ENCODE measurements at places on chromosomes 5 and 9.

- no peak for DNase-seq
Measured at GRCh38 chr5:7772141-7772540, 78.8 kb downstream of the CFAP90 start.

DNA sequence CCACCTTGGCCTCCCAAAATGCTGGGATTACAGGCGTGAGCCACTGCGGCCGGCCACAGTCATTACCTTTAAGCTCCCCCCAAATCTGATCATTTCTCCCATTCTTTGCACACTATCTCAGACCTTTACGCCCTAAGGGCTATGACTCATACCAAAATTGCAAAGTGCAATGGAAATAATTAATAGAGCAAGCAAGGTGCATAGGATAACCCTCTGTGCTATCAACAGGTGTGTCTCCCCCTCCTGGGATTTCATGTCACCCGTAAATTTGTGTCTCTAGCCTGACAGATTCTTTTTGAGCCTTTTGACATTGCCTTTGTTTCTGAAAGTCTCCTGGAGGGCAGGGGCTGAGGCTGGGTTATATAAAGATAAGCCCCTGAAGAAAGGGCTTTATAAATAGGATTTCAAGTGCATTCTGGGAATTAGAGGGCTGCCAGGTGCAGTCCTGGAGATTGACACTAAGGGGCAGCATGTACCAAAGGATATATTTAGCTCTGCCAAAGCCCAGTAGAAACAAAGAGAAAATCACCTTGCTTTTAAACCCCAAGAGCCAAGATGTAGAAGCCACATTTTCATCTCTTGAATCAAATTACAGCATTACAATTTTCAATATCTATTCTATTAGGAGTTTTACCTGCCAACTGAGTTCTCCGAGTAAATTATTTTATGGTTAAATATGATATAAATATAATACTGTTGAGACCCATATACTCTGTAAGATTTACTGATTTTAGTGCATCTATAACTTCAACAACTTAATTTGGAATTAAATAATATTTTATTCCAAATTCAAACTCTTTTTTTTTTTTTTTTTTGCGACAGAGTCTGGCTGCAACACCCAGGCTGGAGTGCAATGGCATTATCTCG is 18.2 kb downstream of the S100Z start:
- DNase-seq = peak; percentile 67

- DNase-seq = no peak
Measured at GRCh38 chr9:12633016-12633765, 60.0 kb upstream of the TYRP1 start.

- DNase-seq = no peak
Measured at GRCh38 chr5:79173626-79174025, 62.0 kb downstream of the BHMT start.

DNA sequence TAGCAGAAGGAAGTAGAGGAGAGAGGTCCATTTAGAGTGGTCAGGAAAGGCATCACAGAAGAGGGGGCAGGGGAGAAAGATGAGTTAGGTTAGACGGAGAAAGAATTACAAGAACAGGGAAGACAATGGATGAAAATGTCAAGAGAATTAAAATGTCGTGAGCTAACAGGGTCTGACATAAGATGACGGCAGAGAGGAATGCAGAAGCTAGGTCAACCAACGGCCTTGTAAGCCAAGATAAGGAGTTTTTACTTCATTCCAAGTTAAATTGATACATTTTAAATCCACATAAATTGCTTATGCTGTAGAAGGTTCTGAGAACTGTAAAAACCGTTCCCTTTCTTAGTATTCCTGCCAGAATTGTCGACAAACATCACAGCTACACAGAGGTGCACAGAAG is 896.9 kb upstream of the DMAC1 start:
- no peak for DNase-seq

GRCh38 chr5:146836226-146836842 is 42.2 kb downstream of the PPP2R2B start:
- no peak for DNase-seq

DNA sequence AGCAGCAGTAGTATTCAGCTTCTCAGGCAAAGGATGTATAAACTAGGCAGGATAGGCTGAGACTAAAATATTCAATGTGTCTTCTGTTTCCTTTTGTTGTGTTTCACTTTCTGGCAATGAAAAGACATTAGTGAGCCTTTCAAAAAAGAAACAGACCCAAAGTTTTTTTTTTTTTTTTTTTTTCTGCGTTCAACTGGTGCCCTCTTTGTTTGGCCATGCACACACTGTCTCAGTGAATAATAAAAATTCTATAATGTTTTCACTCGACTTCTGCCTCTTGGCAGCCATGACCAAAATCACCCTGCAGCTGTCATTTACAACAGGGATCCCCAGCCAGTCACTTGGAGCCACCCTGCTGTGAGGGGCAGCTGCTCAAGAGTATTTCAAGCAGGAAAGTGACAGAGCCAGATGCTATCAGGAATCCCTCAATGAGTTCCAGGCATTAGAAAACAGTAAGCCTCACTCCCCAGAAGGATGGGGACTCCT is 44.0 kb upstream of the MAN2A1 start:
- no peak for DNase-seq

- no peak for DNase-seq
Measured at GRCh38 chr9:108905494-108905893, 28.4 kb downstream of the ELP1 start.

GRCh38 chr5:60929024-60929423 is 15.8 kb downstream of the ERCC8 start:
- DNase-seq = no peak
